ENCODE measurements at places on chromosomes 16 and 17.

DNA sequence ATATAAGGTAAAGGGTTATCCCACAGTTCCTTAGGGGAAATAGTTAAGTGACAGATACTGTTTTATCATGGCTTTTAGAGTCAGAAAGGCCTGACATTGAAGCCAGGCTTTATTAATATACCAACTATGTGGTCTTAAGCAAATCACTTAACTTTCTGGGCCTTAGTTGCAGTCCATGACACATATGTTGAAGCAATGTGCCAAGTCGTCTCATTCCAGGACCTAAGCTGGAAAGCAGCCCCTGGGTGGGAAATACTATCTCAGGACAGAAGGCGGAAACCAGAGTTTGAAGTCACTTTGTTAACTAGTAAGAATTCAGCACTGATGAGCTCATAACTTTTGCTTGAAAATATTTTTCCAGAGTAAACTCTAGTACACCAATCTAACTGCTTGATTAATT lies 80.0 kb downstream of the USP32 start:
- DNase-seq = no peak

DNA sequence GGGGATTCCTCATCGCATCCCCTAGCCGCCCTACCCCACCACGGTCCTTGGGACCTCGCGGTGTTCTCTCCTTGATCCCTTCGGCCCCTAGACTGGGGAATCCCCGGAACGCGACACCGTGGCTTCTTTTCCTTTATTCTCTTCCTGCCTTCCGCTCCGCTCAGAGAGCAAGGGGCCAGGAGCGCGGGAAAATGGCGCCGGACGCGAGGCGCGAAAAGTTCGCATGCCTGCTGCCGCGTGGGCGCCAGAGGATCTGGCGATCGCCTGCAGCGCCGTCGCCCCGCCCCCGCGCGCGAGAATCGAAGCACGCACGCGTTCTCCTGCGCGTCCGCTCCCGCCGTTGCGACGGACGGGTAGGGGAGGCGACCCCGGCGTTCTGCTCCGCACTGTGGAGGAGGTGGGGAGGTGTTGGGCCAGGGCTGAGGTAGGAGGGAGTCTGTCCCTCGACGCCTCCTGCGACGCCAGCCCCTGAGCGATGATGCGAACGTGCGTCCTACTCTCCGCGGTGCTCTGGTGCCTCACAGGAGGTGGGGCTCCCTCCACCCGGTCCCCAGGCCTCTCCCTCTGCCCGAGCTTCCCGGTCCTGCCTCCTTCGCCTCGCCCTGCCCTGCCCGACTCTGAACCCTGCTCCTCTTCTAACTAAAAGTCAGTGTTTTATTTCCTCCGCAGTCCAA lies at the start of gene ZPBP2:
Gene ZPBP2, plus strand, starts transcription at position 323 of the 674 bp plus-strand sequence. Its CDS starts 153 bp downstream, at position 476.
- DNase-seq = peak; percentile 55

DNA sequence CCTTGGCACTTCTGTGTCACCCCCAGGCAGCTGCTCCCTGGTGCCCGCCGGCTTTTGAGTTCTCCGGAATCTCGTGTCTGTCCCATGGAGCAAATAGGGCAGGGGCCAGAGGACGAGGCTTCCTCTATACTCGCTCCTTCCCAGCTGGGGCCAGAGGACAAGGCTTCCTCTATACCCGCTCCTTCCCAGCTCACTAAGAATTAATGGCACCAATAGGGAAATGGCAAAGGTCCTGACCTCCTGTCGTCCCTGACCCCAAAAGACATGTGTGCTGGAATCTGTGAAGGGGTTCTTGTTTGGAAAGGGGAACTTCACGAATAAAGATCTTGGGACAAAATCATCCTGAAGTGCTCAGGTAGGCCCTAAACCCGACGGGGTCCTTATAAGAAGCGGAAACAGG lies 7.6 kb downstream of the SGSH start:
- DNase-seq = no peak

DNA sequence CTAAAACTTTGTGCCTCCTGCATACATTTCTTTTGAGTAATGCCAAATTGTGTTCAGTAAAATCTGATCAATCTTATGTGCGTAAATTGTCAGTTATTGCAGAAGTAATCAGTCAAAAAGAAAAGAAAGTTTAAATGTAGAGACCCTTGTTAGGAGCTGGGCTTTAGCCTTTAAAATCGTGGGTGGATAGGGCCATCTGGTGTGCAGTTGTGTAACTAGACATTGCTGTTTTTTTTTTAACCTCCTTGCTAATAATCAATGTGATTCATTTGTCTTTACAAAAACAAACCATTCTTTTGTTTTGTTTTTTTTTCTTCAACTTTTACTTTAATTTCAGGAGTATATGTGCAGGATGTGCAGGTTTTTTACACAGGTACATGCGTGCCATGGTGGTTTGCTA lies 5.3 kb upstream of the WWOX start:
- no peak for DNase-seq

DNA sequence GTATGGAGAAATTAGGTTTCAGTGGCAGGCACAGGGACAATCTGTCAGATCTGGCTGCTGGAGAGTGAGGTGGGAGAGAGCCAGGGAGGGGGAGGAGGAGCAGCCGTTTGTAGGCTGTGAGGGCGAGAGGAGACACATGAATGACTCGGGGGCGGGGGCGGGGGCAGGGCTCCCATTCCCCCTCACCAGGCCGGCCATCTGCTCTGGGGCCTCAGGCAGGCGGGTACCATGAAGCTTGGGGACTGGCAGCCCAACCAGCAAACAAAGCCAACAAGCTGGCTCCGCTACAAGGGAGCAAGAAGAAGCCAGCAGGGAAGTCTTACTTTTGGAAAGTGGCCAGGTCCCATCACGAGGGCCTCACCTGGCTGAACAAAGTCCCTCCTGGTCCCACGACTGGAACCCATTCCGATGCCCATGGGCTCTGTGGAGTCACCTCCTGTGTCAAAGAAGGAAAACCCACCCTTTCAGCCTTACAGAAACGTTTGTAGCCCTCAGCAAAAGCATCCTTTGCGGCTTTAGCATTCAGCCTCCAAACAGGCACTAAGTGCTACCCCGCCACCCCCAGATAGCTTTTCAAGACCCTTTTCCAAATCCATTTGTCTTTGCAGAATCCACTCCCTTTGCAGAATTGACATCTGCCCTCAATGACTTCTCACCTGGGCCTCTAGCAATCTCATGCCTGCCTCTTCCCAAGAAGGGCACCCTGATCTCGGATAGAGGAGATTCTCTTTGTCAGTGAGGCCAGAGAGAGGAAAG lies 9.2 kb upstream of the SSTR2 start:
- no peak for DNase-seq

GRCh38 chr17:50928646-50929045 lies 62.5 kb upstream of the TOB1 start:
- DNase-seq = no peak

- DNase-seq = peak; percentile 39
Measured at GRCh38 chr16:12458591-12459358, 344.9 kb downstream of the CPPED1 start.

- DNase-seq = no peak
Measured at GRCh38 chr17:10177913-10178505, 20.4 kb downstream of the GAS7 start.

GRCh38 chr17:76382351-76382802 lies 2.0 kb upstream of the SPHK1 start:
- peak; percentile 41 for DNase-seq

- DNase-seq = no peak
Measured at GRCh38 chr17:32783602-32784001, 93.3 kb downstream of the MYO1D start.

GRCh38 chr17:16617481-16618060 lies 36.1 kb downstream of the ZNF624 start:
- DNase-seq = no peak

- DNase-seq = no peak
Measured at GRCh38 chr16:3514621-3515020, 13.8 kb downstream of the CLUAP1 start.

Data from activated naive CD8-positive, alpha-beta T cell treated with anti-CD3 and anti-CD28 coated beads, Interleukin-2, amount 50 U/mL, for 24 hours (primary cell).